NCI-H2081 treated with DMSO at 0.1 percent for 48 hours (cell line): ENCODE measurements at places on chromosomes 11 and 22.
A peak's percentile ranks its signal among the peaks of the same experiment; 100 is the strongest.

- no peak for DNase-seq
Measured at GRCh38 chr11:126740846-126741245, 259.7 kb downstream of the KIRREL3 start.

GRCh38 chr11:43694477-43694876, 13.9 kb downstream of the HSD17B12 start:
- no peak for DNase-seq

GRCh38 chr11:14409891-14410290, 50.9 kb upstream of the RRAS2 start:
- no peak for DNase-seq

GRCh38 chr11:61144511-61145179, 16.6 kb downstream of the VPS37C start:
- no peak for DNase-seq

- DNase-seq = no peak
Measured at GRCh38 chr22:46721501-46722085, 16.5 kb downstream of the CERK start.

- no peak for DNase-seq
Measured at GRCh38 chr11:116249561-116249960, 523.2 kb downstream of the BUD13 start.

DNA sequence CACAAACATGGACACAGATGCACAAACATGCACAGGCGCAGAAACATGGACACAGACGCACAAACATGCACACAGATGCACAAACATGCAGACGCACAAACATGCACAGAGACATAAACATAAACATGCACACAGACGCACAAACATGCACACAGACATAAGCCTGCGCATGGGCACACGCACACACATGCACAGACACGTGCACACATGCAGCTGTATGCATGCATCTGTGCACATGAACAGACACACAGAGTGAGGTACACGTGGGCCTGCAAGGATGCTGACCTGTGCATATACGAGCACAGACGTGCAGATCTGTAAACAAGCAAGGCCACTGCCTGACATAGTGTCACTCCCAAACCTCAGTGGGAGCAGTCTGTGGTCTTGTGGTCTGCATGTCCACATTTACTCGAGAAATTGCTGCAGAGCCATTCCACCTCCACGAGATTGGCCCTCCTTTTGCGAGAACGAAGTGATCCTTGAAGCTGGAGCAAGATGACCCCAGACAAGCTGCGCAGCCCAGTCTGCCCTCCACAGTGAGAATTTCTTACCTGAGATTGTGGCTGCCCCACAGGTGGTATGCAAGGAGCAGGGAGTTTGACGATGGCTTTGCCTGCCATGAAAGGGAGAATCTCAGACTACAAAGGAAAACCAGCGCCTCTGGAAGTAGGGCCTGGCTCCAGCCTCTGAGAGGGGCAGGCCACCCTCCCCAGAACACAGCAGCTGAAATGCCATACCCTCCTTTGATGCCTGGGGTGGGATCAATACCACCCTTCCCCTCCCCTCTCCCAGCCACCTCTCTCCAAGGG, 299.9 kb downstream of the BRD1 start:
- DNase-seq = no peak

GRCh38 chr11:62810748-62811147, 5.5 kb upstream of the NXF1 start:
- no peak for DNase-seq

- DNase-seq = no peak
Measured at GRCh38 chr11:10518123-10518522, 22.9 kb downstream of the RNF141 start.

DNA sequence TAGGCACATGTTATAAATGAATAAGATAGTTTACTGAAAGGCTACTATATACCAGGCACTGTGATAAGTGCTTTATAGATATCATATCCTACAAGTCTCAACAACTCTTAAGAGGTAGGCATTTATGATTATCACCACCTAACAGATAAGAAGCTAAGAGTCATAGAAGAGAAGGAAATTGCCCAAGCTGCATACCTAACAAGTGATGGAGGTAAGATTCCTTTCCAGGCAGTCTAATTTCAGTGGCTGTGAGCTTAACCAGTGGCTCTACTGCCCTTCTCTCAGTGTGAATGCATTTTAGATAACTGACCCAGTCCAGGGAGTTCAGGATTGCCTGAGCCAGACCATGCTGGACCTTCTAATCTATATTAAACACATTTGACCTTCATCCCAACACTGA, 39.2 kb downstream of the HEPHL1 start:
- DNase-seq = no peak

- DNase-seq = no peak
Measured at GRCh38 chr11:14977101-14977880, 5.1 kb upstream of the CALCA start.

- DNase-seq = no peak
Measured at GRCh38 chr11:126597041-126597440, 241.6 kb downstream of the ST3GAL4 start.

- DNase-seq = no peak
Measured at GRCh38 chr11:2685566-2686359, 14.0 kb downstream of the KCNQ1OT1 start.

GRCh38 chr11:109864151-109864661, 229.0 kb upstream of the ZC3H12C start:
- no peak for DNase-seq

DNA sequence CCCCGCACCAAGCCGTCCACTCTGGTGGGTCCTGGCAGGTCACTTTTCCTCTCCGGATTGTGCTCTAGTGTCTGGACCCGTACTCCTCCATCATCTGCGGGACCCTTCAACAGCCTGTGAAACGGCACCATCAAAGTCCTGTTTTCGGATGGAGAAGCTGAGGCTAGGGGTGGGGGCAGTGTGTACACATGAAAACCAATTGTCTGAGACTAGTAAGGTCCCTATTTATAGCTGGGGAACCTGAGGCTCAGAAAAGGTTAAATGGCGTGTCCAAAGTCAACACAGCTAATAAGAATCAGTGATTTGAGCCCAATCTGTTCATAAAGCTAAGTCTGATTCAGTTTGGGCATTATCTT, 668 bp upstream of the LRRC32 start:
- no peak for DNase-seq

- no peak for DNase-seq
Measured at GRCh38 chr11:45205978-45206377, 59.5 kb downstream of the PRDM11 start.

- no peak for DNase-seq
Measured at GRCh38 chr11:79332017-79332416, 108.8 kb downstream of the TENM4 start.

DNA sequence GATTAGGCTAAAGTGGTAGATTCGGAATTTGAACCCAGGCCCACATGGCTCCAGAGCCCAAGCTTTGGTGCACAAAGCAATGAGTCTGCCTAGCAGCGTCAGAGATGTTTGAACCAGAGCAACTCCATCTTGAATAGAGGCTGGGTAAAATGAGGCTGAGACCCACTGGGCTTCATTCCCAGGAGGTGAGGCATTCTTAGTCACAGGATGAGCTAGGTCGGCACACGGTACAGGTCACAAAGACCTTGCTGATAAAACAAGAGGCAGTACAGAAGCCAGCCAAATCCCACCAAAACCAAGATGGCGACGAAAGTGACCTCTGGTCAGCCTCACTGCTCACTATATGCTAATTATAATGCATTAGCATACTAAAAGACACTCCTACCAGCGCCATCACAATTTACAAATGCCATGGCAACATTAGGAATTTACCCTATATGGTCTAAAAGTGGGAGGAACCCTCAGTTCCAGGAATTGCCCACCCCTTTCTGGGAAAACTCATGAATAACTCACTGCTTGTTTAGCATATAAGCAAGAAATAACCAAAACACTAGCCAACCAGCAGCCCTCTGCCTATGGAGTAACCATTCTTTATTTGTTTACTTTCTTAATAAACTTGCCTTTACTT, 40.3 kb upstream of the DAGLA start:
- no peak for DNase-seq

- DNase-seq = no peak
Measured at GRCh38 chr11:134447696-134448095, 35.7 kb upstream of the B3GAT1 start.

DNA sequence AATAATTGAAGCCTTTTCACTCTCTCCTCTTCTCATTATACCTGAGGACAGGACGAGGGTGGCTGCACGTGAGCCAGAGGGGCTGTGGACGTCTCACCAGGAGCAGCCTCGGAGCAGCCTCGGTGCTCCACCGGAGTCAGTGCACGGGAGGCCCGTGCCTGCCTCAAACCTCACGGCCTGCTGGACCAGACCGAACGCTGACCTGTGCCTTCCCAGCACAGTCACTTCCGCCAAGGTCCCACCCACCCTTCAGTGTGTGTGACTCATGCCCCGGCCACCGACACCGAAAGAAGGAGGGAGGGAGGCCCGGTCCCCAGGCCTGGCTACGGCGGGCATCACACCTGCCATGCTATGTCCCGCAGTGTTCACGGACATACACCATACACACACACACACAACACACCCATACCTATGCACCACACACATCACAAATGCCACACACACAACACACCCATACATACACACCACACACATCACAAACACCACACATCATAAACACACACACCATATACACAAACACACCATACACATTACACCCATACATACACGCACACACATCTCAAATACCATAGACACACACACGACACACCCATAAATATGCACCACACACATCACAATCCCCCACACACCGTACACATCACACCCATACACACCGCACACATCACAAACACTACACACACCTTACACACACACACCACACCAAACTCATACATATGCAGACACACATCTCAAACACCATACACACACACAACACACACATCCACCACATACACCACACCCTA, 1506.5 kb downstream of the TBC1D22A start:
- DNase-seq = no peak

GRCh38 chr11:44094260-44094868, 1.1 kb upstream of the EXT2 start:
- peak; percentile 55 for DNase-seq

GRCh38 chr11:71310184-71310583, 57.8 kb upstream of the SHANK2 start:
- no peak for DNase-seq

DNA sequence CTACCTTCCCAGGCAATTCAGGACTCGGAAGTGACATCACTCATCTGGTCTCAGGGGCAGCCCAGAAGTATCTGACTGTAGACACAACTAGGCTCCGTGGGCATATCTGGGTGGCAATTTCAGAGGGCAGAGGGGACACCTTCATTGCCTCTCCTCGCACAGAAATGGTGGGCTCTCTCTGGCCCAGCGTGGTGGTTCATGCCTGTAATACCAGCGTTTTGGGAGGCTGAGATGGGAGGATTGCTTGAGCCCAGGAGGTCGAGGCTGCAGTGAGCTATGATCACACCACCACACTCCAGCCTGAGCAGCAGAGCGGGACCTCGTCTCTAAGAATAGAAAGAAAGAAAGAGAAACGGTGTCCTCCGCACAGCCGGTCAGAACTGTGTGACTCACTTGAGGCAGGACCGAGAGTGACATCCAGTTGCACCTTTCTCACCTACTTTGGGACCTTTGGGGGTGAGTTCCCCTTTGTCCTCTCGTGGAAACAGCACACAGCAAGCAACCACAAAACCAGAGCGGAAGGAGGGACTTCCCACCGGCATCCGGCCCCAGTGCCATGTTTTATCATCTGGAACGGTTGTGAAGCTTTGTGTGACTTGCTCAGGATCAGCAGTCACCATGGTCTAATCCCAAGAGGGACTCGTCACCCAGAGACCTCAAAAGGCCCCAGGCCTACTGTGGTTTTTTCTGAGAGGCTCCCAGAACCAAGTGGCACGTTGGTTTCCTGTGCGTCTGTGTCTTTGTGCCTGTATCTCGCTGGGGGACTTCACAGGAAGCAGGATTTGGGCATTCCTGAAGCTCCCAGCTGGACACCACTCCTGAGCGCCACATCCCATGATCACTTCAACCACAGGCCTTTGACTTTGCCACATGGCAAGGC, 38.4 kb upstream of the EMID1 start:
- no peak for DNase-seq

DNA sequence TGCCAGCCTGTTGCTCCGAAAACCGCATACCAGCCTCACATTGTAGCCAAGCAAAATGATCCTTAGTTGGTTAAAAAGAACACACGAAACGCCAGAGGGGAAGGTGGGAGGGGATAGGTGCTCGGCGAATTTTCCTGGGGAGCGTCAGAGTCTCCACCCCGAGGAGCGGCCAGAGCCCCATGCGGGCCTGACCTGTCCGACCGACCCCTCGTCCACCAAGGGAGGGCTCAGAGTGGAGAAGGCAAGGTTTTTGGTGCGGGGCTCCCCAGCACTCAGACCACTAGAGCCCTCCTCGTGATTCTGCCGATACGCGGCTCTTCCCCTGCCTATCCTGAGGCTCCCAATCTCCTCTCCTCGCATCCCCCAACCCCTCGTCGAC, 39.6 kb downstream of the DIXDC1 start:
- no peak for DNase-seq

- DNase-seq = no peak
Measured at GRCh38 chr22:27331526-27332281, 469.9 kb downstream of the MN1 start.

DNA sequence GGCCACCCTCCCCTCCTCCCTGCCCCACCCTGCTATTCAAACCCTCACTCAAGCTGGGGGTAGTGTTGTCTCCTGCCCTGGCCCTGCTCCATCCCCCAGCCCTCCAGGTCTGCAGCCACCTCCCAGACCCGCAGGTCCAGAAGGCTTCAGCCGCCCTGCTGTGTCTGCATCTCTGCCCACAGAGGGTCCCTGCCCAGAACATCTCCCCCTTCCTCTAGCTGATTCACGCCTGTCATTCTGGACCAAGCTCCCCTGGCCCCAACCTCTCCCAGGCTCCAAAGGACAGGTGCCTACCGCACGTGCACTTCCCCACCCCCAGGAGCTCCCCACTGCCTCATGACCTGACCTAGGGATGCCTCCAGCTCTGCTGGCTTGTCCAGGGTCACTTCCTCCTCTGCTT, 16.0 kb upstream of the SHISAL1 start:
- DNase-seq = no peak

DNA sequence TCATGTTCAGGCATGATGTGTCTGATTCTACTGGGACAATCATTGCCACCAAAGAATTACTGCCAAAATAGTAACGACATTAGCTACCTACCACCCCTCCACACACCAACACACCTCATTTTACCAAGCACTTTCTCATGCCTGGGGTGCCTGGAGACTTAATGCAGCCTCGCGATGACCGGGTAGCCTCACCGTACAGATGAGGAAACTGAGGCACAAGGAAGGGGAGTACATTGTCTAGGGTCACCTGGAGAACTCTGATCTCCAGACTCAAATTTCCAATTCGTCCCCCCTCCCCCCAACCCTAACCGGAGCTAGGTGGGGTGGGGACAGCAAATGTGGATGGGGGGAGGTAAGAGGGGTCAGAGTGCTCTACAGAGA, 2.7 kb upstream of the RTN4RL2 start:
- no peak for DNase-seq

- no peak for DNase-seq
Measured at GRCh38 chr11:61841636-61842527, 13.8 kb downstream of the FADS2 start.

GRCh38 chr11:776263-776560, 1.1 kb downstream of the GATD1 start:
- no peak for DNase-seq
